ENCODE measurements at places on chromosomes 11 and 22.

- DNase-seq = no peak
Observed at GRCh38 chr11:76685831-76686230, 15.3 kb upstream of the LRRC32 start.

- DNase-seq = no peak
Observed at GRCh38 chr11:86118253-86118652, 49.4 kb upstream of the PICALM start.

- DNase-seq = no peak
Observed at GRCh38 chr22:37212174-37212906, at the start of gene SSTR3. Gene SSTR3, minus strand, starts transcription at chr22:37212477. Its CDS starts 4,674 bp downstream, at chr22:37207803.

- DNase-seq = no peak
Observed at GRCh38 chr11:70778883-70779282, 380.6 kb downstream of the CTTN start.

GRCh38 chr22:41300661-41301060 lies 664 bp upstream of the ZC3H7B start:
- no peak for DNase-seq

Data from GM12864 (cell line).